ENCODE measurements at places on chromosomes 6 and 20.

- no peak for DNase-seq
Observed at GRCh38 chr6:106643061-106643460, 13.7 kb downstream of the QRSL1 start.

DNA sequence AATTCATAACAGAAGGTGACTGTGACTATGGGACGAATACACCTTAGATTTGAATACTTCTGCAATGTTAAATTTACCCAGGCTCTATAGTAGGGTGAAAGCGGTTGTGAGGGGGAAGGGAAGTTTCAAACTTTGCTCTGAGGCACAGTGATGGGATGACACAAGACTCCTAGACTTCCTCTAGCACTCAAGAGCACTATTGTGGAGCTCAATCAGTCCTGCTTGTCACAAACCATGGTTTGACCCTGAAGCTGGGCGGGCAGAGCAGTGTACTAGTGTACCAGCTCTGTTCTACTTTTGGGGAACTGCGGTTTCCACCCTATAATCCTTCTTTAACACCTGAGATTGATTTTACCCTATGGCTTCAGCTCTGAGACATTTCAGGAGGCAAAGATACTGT is 17.1 kb downstream of the TRIM27 start:
- DNase-seq: no peak

DNA sequence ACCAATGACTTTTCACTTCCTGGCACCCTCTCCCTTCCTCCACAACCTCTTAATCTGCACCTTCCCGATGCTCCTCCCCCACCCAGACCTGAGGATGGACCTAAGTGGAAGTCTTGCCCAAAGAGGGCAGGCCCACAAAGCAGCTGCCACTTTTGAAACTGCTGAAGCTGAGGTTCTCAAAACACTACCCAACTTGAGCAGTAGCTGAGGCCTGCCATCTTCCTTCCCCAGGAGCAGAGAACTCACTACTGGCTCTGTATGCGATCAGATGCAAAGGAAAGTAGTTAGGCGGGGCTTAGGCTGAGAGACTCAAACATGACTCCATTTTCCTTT is 1.5 kb downstream of the HM13 start:
- DNase-seq: no peak

- DNase-seq: no peak
Observed at GRCh38 chr20:56158489-56158888, 90.0 kb upstream of the MC3R start.

- DNase-seq: no peak
Observed at GRCh38 chr6:135286962-135287538, 105.9 kb downstream of the MYB start.

DNA sequence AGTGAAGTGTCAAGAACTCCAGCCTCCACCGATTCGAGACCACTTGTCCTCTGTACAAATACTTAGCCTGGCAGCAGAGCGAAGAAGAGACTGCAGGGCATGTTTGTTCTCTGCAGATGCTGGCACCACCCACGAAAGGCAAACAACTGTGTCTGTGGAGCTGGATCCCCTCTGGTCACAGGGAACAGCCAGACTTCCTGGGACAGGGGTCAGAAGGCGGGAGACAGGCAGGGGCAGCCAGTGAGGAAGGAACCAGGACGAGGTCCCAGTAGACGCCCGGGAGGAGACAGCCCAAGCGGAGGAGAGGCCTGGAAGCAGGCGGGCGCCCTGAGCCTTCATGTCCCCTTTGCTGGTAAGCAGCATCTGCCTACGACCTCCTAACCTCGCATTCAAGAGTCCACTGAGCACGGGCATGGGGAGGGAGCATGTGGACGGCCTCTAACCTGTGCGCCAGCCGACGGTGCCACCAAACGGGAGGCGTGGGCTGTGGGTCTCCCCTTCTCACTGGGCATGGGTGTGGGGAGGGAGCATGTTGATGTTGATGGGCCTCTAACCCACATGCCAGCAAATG is 265.5 kb downstream of the DLL1 start:
- DNase-seq: no peak

- DNase-seq: no peak
Observed at GRCh38 chr20:62304331-62305148, 1.7 kb downstream of the ADRM1 start.

DNA sequence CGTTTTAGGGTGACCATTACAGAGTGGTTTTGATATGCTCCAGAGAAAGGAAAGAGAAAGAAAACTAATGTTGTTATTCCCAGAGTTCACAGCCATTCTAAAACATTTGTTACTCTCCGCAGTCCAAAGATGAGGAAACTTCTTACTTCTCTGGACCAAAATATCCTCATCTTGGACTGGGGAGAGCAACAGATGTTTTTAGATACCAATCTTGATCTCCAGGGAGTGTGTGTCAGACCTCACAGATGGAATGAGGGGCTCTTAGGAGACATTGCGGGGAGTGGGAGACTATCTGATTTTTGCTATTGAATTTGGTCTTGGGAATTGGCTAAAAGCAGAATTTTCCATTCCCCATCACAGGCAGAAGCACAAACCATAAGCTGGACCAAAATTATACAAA is 110.8 kb downstream of the TNFAIP3 start:
- DNase-seq: no peak

GRCh38 chr6:127956260-127956888 is 55.5 kb upstream of the THEMIS start:
- DNase-seq: no peak

GRCh38 chr6:113903666-113904330 is 46.7 kb downstream of the MARCKS start:
- DNase-seq: no peak

DNA sequence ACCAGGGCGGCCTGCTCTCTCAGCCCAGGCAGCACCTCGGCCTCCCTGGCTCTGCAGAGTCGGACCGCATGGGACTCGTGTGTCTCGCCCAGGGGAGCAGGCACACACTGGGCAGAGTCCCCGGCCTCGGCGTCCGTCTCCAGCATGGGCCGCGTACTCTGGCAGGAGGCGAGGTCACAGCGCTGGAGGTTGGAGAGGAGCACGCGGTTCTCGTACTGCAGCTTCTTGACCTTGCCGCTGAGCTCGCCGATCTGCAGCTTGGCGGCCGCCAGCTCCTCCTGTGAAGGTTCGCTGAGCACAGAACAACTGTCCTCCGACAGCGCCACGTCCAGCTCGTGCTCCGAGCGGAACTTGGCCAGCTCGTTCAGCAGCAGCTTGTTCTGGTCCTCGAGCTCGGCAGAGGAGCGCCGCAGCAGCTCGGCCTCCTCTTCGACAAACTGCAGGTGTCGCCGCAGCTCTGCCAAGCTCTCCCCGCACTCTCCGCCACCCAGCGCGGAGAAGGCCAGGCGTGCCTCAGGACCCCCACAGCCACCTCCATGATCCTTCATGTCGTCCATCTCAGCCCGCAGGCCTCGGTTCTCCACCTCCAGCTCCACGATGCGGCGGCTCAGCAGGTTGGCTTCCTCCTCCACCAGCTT is 42.0 kb upstream of the DSN1 start:
- no peak for DNase-seq

DNA sequence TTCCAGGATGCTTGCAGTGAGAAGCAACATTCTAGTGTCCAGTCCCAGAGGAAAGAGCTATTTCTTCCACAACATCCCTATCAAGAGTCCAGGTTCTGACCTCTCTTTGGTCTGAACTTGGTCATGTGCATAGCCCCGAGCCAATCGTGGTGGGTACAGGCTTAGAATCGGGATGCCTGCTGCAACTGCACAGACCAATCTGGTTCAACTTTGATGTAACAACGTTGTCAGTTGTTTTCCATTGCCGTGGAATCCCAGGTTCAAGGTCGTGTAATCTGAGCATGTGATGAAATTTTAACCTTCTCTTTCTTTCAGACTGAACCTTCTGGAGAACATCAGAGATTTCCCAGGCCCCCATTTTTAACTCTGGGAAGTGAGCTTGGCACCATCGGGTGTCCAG is 130.5 kb downstream of the ANKRD60 start:
- no peak for DNase-seq

- no peak for DNase-seq
Observed at GRCh38 chr6:108565893-108566292, 5.2 kb downstream of the FOXO3 start.

DNA sequence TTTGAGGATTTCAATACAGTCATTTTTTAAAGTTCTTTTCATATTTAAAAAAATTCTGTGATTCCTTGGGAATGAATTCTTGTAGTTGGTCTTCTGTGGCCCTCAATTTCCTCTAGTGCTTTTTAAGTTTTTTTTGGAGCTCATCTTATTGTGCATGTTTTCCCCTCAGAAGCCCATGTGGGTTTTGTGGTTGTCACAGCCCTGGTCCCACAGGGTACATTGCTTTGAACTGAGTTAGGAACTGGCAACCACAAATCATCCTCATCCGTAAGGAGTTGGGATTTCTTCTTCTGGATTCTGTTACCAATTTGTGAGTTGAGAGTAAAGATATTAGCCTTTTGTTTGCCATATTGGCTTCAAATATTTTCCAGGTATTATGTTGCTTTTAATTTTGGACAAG is 89.9 kb downstream of the AKAP7 start:
- no peak for DNase-seq

DNA sequence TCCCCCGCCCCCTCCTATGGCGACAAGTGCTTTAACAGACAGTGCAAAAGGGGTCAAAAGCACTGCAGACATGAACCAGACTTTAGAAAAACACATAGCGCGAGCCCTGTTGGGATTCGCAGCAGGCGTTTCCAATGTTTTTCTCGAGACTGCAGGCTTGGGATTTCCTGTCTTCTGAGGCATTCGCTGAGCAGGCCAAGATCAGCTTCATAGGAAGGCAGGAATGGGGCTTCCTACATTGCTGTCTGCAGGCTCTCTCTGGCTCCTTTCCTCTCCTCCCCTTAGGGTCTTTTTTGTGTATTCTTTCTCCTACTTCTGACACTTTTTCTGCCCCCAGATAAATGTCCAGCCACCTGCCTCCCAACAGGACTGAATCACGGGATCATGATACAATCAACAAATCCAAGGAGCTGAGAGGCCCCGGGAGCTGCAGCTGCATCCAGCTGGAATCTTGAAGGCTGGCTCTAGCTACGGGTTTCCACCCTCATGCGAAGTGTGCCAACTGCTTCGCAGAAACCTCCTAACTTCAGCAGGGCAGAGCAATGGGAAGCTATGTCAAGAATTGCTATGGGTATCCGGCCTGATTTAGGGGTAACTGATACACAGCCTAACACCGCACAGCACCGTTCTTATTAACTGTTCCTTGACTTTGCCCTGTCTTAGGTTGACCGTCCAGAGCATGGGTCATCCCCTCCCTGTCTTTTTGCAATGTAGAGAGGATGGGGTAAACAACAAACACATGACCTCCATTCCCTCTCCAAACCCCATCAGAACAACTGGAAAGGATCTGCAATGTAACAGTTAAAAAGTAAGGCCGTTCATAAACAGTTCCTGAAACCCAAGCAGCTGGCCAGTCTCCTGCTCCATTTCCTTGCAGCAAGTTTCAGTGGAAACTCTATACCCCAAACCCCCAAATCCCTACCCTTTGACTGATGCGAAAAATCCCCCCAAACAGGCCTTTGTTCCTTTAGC is 31.5 kb downstream of the SNX5 start:
- DNase-seq: no peak

DNA sequence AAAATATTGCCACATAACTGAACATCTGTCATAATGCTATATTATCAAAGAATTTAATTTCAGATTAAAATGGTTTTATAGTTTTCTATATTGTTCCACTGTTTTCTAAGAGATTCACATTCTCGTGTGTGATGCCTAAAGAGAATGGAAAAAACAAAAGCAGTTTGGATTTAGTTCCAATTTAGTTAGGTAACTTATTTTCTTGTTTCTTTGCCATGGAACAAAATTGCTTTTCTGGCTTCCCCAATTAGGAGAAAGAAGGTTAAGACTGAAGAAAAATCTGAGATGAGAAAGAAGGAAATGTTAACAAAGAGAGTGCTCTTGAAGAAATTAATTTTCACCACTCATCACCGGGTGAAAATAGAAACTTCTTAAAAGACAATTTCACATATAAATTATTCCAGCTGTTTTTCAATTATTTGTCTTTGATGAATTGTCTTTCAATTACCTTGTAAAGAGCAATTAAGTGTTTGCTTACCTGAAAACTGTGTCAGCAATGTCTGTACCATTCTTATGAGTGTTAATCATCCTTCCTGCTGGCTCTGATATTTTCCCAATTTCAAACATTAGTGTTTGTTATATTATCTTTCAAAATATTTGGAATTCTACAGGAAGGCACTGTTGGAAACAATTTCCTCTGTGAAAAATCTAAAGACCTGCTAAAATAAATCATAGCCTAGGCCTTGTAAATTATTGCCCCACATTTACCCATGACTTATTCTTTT is 19.5 kb downstream of the PHACTR2 start:
- DNase-seq: no peak

DNA sequence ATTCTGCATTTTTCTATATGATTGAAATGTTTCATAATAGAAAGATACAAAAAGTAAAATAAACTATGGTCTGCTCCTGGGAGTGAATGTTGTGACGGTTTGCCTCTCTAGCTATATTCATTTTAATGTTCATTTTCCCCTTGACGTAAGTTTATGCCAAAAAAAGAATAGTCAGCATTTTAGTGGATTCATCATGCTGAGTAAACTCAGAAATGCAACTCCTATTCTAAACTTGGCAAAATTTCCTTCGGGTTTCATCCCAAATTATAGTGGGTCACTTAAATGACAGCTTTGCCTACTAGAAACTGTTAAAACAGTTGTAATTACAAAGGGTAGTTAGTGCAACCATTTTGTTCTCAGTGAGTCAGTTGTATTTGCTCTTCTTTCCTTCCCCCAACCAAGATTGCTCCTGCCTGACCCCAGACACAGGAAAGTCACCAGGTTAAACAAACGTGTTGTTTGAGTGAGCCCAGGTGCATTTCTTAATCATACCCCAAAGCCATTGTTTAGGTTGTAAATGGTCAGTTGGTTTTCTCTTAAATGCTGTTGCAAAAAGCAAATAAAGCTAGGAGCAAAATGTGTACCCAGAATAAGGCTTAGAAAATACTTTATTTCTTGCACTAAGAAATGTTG is 482.3 kb upstream of the SOX4 start:
- DNase-seq: no peak

DNA sequence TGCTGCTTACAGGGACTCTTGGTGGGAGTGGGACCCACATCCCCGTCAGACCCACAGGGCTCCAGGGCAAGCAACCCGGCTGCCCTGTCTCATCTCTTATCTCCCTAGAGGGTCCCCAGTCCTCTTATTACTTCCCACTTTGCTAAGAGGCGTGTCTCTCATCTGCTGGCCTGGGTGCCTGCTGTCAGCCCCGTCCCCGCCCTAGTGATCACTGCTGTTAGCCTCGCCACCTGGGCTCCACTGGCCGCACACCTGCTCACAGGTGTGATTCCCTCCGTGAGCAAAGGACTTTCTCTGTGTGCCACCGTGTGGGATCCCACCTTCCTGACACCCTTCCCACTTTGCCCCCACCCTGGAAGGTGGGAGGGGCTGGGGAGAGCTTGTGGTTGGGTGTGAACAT is 57.6 kb downstream of the TCP11 start:
- no peak for DNase-seq

GRCh38 chr20:23820493-23820892 is 6.0 kb downstream of the CST2 start:
- no peak for DNase-seq

DNA sequence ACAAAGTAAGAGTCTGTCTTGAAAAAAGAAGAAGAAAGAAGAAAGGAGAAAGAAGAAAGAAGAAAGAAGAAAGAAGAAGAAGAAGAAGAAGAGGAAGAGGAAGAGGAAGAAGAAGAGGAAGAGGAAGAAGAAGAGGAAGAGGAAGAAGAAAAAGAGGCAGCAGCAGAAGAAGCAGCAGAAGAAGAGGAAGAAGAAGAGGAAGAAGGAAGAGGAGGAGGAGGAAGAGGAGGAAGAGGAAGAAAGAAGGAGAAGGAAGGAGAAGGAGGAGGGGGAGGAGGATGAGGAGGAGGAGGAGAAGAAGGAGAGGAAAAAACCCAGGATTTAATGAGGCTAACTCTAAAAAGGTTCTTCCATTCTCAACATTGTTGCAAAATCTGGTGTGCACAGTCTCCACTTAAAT is 95.4 kb upstream of the PDE10A start:
- DNase-seq: no peak
